Fibroblast of the aortic adventitia (primary cell): ENCODE measurements at places on chromosomes 12 and 14.

DNA sequence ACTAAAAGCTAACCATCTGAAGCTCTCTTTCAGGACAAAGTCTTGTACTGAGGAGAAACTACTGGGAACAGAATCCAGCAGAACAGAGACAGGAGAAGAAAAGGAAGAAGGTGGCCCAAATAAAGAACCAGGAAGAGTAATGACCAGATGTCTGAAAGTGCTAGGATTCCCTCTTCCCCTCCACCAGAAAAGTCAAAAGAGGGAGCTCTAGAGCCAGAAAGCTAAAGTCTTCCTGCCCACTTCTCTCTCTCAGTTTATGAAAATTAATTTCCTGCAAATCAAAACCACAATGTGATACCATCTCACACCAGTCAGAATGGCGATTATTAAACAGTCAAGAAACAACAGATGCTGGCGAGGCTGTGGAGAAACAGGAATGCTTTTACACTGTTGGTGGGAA lies 47.2 kb downstream of the SPPL3 start:
- DNase-seq: no peak

GRCh38 chr12:27340971-27341370 lies 8.3 kb downstream of the BMAL2 start:
- DNase-seq: no peak

GRCh38 chr14:100747021-100747586 lies 20.4 kb downstream of the DLK1 start:
- peak; percentile 89 for DNase-seq

DNA sequence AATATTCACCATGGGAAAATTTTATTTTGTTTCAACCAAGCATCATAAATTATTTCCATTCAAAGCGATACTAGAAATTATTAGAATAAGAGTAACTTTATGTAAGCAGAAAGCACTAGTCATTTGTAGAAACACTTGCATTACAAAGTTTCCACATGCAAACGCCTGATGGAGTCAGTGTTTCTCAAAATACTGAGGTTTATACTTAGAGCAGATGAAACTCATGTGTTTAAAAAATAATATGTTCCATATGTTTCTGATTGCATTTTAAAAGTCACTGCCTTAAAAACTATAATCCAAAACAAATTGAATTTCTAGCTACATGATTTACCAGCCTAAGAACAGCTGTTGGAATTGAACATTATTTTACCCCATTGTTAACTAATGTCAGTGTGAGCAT lies 1246.4 kb downstream of the SLC16A7 start:
- DNase-seq: no peak

- DNase-seq: no peak
These were observed 770.9 kb upstream of the FOXG1 start for GRCh38 chr14:27995691-27996090.

DNA sequence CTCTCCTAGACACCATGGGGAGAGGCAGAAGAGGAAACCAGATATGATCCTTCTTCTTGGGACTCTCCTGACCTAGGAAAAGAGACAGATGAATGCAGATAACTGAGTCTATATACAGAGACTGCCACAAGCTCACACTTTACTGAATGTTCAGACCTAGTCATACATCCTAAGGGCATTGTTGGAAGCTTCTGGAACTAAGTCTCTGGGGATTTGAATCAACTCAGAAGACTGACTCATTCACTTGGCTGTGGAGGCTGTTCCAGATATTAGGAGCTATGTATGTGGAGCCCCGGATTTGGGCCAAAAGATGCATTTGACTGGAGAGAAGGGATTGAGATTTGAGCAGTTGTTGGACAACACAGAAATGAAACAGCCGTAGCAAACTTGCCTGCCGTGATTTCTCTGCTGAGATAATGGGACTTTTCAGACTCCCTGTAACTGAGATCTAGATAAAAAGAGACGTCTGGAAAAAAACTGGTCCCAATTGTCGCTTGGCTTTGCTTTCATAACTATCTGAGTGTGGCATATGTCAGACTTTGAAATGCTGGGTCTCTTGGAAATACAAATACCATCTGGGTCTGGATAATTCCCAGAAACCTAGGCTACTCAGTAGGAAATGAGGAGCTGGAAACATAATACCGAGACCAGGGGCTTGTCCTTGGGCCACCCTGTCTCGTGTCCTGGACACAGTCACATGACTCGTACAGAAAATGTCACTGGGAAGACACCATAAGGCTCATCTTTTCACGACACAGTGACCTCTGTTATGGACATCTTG lies 396.8 kb downstream of the NUAK1 start:
- DNase-seq: peak; percentile 94

DNA sequence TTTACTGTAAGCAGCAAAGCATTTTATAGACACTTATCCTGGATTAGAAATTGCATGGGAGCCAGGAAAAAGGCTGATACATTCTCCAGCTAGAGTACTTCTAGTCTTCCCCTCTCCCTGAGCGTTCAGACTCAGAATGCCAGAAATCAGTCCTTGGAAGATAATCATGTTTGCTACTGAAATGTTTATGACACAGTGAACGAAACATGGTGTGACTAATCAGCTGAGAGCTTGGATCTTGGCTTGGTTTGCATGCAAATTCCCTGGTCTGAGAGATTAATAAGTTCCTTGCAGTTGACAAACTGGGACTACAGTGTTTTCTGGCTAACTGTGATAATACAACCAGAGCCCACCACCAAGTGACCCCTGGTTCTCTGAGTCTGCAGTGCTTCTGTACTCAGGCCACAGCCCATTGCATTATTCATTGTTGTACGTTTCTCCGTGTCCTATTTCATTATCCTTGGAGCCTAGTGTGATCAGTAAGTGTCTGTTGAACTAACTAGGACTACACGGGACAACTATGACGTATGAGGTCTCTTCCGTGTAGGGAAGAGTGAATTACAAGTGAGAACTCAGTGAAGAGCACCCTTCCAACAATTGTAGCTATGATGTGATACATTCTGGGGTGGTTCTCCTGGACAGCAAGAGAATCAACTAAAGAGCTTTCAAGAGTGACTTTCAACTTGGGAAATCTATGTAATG lies 34.6 kb upstream of the EVL start:
- DNase-seq: peak; percentile 91

- DNase-seq: no peak
These were observed 38.6 kb downstream of the CCDC88C start for GRCh38 chr14:91378930-91379578.

DNA sequence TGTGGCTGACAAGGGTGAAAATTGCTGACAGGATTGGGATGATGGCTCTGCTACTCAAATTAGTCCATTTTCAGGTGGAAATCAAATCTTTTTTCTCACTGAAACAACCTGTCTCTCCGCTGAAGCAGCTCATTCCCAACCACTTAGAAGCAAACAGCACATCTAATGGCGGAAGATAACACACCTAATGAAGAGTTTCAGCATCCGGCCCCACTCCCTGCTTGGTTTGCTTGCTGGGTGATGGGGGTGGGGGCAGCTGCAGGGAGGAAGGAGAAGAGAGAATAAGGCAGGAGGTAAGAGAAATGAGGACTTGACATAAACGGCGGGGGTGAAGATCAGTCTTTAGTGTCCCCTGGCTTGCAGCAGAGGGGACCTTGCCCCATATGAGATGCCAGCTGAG lies 4.0 kb downstream of the SYNDIG1L start:
- DNase-seq: no peak

GRCh38 chr14:75158843-75159614 lies 17.4 kb downstream of the TMED10 start:
- DNase-seq: no peak

DNA sequence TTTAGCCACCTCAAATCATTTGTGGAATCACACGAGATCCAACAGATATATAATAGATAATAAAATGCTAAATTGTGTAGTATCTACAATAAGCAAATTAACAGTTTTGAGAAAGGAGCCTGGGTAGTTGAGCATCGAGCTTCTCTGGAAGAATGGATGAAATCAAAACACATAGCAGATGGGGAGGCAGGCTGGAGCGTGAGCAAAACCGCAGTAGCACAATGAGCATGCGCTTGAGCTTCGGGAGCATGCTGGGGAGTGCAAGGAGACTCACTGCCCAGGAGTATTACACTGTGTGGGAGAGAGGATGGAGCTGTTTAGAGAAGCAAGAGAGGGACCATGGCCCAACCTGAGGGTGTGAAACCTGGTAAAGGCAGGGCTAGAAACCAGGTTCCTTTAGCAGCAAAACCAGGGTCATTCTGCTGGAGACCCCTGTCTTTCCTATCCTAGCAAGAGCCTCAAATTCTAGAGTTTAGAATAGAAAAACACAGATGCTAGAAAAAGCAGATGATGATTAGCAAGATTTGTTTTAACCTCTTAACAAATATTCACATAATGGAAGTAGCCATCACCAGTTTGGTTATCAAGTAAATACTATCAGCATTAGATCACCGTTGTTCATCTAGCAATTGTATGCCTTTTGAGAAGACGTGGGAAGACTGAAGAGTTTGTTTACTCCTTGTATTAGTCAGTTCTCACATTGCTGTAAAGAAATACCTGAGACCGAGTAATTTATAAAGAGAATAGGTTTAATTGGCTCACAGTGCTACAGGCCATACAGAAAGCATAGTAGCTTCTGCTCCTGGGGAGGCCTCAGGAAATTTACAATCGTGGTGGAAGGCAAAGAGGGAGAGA lies 484.8 kb downstream of the EGLN3 start:
- no peak for DNase-seq

DNA sequence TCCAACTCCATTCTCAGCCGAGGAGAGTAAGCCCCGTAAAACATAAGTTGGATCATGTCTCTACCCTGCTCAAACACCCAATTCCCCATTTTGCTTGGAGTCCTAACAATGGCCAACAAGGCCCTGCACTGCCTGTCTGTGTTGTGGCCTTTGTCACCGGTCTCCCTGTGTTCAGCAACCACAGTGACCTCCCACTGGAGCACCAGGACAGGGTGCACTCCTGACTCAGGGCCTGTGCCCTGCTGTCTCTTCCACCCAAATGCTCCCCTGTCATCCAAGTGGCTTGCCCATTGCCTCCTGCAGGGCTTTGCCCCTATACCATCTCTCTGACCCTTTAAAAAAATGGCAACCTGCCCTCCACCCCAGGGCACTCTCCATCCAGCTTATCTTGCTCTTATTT lies 4.4 kb upstream of the KRT85 start:
- no peak for DNase-seq

DNA sequence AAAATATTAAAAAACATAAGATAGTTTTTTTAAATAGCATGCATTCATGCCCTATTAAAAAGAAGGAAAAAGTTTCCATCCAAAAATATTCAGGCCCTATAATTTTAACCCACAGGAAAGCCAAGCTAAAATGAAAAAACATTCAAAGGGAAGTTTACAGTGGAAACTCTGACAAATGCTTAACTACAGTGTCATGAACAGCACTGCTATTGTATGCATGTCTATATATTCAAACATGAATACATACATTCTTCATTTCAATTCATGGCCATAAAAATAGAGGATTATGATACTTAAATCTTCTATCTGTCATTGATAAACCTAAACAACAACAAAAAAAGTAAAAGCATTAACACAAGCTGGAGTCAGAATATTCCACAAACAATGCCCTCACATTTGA lies 67.4 kb downstream of the PPP2R5E start:
- DNase-seq: no peak

DNA sequence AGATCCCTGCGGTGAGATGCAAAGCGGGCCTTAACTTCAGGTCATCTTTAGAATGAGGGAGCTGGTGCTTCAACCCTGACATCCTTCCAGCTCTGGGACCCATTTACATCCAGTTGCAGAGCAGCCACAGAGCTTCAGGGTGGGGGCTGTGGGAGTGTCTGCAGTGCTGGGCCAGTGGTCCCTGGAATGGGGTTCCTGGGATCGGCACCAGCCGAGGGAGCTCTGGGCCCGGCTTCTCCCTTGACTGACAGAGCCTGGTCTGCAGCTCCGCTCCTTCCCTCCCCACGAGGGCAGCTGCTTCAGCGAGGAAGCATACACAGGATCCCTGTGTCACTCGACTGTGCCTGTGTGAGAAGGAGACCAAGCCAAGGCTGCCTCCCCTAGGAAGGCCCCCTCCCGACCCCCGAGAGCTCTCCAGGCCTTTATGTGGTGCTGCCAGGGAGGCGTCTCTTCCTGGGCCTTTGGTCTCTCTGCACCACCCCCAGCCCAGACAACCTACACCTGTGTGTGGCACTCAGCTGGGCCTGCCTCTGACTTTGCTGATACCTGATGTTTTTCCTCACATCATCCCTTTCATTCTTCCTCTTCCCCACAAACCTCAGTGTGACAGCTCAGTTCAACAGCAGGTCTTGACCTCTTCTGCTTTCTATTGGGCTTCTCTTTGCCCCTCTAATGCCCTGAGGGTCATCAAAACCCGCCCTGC lies 48.1 kb upstream of the RIN3 start:
- no peak for DNase-seq

- no peak for DNase-seq
These were observed 104.2 kb upstream of the AMN1 start for GRCh38 chr12:31832740-31833729.

DNA sequence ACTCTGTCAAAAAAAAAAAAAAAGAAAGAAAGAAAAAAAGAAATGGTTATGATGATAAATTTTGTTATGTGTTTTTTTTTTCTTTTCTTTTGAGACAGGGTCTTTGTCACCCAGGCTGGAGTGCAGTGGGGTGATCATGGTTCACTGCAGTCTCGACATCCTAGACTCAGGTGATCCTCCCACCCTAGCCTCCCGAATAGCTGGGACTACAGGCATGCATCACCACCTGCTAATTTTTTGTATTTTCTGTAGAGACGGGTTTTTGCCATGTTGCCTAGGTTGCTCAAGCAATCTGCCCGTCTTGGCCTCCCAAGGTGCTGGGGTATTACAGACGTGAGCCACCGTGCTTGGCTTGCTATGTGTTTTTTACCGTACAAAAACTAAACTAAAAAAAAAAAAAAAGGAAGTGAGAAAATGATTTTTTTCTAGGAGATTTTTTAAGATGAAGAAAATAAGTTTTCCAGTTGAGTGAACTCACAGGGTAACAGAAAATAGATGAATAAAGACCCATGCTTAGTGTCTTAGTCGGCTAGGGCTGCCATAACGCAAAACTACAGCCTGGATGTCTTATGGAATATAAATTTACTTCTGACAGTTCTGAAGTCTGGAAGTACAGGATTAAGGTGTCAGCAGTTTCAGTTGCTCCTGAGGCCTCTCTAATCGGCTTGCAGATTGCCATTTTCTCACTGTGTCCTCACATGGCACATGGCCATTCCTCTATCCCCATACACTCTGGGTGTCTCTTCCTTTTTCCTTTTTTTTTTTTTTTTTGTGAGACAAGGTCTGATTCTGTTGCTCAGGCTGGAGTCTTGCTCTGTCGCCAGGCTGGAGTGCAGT lies 13.2 kb upstream of the APOF start:
- no peak for DNase-seq

DNA sequence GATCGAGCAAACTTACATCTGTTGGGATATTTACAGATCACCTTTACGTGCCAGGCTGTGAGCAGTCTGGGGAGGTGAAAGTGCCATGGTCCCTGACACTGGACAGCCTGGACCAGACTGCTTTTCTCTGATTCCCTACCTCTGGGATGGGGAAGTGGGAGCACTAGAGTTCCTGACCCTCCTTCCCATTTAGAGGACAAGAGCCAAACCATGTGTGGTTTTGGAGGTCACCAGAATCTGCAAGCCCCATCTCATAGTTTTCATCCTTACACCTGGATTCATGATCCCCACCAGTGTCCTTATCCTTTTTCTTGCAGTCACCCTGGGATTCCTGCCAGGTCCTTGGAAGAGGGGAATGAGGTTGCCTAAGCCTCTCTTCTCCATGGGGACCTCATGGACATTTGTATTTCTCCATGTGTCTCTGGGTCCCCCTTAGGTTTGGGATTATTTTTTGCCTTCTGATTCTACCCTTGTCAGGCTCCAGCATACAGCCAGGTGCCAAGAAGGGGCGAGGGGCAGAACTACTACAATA lies 1.5 kb upstream of the WNT10B start:
- DNase-seq: peak; percentile 20
